ENCODE measurements at places on chromosomes 11 and 22.

- no peak for DNase-seq
Measured at GRCh38 chr11:59818572-59818971, 8.0 kb upstream of the MRPL16 start.

- no peak for DNase-seq
Measured at GRCh38 chr11:118623269-118623655, 15.8 kb downstream of the PHLDB1 start.

GRCh38 chr11:115652094-115652493 is 147.9 kb upstream of the CADM1 start:
- no peak for DNase-seq

GRCh38 chr11:100910808-100911207 is 218.8 kb downstream of the PGR start:
- no peak for DNase-seq

- no peak for DNase-seq
Measured at GRCh38 chr11:123334925-123335324, 95.1 kb upstream of the GRAMD1B start.

DNA sequence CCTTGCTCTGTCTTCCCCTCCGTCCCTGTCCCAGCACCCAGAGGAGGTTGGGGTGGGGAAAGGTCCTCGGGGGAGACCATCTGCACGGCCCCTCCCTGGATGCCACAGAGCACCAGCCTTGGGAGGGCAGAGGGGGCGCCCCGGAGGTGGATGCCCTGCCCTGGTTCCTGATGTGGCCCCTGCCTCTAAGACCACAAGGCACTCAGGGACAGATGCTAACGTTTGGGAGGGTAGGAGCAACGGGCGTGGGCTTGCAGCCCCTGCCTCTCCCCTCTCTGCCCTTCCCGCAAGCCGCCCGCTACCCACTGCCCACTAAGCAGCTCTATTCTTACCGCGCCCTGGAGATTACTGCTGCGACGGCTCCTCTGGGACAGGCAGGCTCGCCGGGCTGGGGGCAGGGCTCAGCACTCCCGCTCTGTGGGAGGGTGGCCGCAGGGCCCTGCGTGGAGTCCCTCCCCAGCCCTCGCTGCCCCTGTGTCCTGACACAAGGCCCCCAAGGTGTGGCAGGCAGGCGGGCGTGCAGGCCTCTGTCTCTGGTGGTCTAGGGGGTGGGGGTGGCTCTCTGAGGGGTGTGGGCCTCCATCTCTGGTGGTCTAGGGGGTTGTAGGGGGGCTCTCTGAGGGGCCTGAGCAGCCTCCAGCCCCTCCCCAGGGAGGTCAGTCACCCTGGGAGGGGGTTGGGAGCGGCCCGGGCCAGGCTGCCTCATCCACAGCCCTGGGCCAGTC is 14.9 kb downstream of the BRSK2 start:
- DNase-seq = no peak

DNA sequence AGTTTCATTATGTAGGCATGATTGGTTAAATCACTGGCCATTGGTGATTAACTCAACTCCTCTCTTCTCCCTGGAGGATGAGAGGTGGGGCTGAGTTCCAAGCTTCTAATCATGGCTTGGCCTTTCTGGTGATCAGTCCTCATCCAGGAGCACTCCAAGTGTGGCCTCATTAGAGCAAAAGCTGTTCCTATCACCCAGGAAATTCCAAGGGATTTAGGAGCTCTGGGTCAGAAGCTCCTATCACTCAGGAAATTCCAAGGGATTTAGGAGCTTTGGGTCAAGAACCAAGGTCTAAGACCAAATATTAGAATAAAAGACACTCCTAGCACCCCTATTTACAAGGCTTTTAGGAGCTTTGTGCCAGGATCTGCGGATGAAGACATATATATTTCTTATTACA is 168.0 kb upstream of the BDNF start:
- DNase-seq = no peak

GRCh38 chr11:93192163-93192562 is 5.6 kb downstream of the SLC36A4 start:
- DNase-seq = no peak

GRCh38 chr22:38831166-38831945 is 12.5 kb downstream of the NPTXR start:
- DNase-seq = peak; percentile 74

GRCh38 chr11:12090061-12090591 is 20.3 kb upstream of the MICAL2 start:
- no peak for DNase-seq

- no peak for DNase-seq
Measured at GRCh38 chr11:86784241-86784681, 16.1 kb upstream of the PRSS23 start.

DNA sequence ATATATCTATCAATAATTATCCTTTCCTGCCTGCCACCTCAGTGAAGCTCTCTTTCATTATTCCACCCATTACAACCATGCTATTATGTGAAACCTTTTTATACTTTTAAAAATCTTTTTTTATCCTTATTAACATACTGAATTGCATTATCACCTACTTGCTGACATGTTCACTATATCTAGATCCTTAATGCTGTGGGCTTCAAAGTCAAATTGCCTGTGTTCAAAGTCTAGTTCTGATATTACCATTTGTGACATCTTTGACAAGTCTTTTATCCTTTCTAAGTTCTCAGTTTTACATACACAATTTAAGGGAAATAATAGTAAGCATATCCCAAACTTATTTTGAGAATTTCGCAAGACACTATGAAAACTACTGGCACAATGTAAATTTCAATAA is 2239.4 kb downstream of the LRRC4C start:
- DNase-seq = no peak

GRCh38 chr22:37933711-37934376 is 19.6 kb downstream of the C22orf23 start:
- DNase-seq = peak; percentile 95

GRCh38 chr11:70142221-70142875 is 60.7 kb upstream of the FADD start:
- DNase-seq = no peak

GRCh38 chr11:85236211-85236610 is 390.9 kb downstream of the DLG2 start:
- no peak for DNase-seq

- DNase-seq = no peak
Measured at GRCh38 chr11:46445920-46446771, 54.6 kb upstream of the CHRM4 start.

- DNase-seq = peak; percentile 87
Measured at GRCh38 chr22:49930596-49931412, 12.4 kb downstream of the CRELD2 start.

GRCh38 chr22:42721045-42721434 is 370 bp upstream of the A4GALT start:
- DNase-seq = no peak

- no peak for DNase-seq
Measured at GRCh38 chr11:124586238-124586860, 16.6 kb downstream of the OR8A1 start.

GRCh38 chr11:43908191-43908590 is 27.6 kb downstream of the ALKBH3 start:
- DNase-seq = no peak

DNA sequence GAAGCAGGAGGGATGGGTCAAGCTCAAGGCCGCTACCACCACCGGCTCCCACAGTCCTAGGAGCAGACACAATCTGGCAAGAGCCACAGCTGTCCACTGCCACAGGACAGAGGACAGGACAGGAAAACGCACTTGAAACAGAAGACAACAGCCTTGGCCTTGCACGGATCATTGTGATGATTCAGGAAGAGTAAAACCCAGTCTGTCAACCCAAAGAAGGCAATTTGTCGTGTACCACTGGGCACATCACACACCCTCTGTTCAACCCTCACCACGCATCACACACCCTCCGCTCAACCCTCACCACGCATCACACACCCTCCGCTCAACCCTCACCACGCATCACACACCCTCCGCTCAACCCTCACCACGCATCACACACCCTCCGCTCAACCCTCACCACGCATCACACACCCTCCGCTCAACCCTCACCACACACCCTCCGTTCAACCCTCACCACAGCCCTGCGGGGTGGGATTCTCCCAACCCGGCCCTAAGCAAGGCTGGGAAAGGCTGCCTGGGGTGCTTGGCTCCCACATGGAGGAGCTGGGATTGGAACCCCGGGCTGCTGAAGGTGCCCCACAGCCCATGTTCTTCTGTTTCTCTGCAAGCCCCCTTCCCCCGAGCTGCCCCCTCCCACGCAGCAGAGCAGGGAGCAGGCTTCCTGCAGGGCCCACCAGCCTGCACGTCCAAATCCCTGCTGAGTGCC is 11.3 kb upstream of the CDC42BPG start:
- DNase-seq = no peak

DNA sequence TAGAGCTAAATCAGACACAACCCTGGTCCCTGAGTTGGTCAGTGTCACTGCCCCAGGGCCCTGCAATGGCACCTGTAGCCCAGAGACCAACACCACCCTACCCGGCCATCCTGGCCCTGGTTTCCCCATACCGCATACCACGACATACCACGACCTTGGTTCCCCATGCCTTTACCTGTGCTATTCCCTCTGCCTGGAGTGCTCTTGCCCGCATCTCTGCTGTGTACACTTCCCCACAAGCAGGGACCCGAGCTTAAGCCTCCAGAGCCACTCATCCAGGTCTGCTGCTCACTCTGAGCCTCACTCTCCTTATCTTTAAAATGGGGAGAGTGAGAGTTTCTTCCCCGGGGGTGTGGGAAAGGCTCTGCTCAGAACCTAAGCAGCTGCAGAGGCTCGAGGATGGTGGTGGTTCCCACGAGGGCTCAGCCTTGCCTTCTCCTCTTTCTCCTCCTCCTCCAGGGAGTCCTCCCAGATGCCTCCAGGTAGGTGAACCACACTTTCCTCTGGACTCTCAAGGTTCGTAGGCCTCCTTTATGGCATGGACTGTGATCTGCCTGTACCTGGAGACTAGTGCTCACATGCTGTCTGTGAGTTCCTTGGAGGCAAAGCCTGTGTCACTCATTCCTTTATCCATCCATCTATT is 48.1 kb downstream of the WNT7B start:
- DNase-seq = no peak

DNA sequence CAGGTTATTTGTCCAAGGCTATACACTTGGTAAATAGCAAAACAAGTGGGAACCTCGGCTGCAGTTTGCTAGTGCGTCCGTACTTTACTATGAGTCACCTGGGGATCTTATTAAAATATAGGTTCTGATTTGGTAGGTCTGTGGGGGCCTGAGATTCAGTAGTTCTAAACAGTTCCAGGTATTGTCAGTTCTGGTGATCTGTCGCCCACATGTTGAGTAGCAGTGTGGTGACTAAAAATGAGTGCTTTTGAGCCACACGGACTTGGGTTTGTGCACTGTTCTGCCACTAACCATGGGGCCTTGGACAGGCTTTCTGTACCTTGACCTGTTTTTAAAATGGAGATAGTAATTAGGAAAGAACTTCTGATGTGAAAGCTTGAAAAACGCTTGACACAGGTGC is 15.7 kb downstream of the FBXO7 start:
- DNase-seq = no peak

DNA sequence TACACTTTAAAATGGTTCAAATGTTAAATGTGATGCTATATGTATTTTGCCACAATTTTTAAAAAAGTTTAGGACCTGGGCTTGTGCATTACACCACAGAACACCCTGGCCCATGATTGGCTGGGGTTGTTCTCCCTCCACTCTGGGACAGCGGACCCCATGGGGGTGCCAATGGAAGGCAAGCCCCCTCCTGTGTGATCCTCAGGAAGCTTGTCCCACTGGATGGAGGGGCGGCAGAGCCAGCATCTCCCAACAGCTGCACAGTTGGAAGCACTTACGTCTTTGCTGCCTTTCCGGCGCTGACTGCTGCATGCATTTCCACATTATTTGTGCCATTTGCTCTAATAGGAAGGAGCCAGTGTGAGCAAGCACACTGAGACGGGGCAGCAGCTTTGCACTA is 196.5 kb downstream of the SHANK2 start:
- no peak for DNase-seq

GRCh38 chr22:29570456-29570855 is 10.5 kb downstream of the NIPSNAP1 start:
- DNase-seq = no peak

- DNase-seq = no peak
Measured at GRCh38 chr22:29288837-29289236, 17.6 kb upstream of the GAS2L1 start.

DNA sequence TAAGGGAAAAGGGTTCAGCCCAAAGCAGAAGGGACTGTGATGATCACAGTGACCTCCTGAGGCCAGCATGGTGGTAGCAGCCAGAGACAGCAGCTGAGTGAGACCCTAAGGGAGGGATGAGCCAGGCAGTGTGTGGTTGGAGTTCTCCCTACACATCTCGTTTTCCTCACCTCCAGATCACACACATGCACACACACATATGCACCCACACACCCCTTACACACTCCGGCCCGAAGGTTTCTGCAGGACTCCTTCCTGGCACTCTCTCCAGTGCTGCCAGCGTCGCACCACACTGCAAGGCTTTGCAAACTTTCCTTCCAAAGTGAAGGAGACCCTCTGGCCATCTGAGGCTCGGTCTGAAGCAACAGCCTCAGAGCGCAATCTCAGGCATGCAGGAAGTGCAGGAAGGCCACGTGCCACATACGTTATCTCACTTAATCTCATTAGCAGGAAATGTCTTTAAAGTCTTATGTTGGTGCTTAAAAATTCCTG is 26.9 kb upstream of the TP53I11 start:
- DNase-seq = no peak

DNA sequence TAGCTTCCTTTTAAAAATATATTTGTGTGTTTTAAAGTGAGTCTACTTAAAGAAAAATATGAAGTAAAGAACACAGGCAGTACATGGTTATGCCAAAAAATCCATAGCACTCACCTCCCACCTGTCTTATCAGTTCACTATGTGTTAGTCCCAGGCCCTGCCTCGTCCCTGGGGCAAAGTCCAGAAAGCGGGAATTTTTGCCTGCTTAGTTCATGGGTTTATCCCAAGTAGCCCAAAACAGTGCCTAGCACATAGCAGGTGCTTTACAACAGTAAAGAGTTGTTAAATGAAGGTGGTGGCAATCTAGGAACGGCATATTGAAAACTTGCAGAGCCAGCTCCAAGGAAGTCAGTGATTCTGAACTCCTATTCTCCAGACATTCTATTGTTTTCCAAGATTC is 154.0 kb downstream of the MN1 start:
- DNase-seq = peak; percentile 31

- no peak for DNase-seq
Measured at GRCh38 chr11:11444027-11444803, 91.2 kb upstream of the CSNK2A3 start.

- no peak for DNase-seq
Measured at GRCh38 chr11:44010789-44011251, 37.0 kb upstream of the ACCSL start.

- DNase-seq = no peak
Measured at GRCh38 chr11:114319716-114320328, 23.6 kb downstream of the NNMT start.

- DNase-seq = no peak
Measured at GRCh38 chr11:116035977-116036376, 531.8 kb upstream of the CADM1 start.

- no peak for DNase-seq
Measured at GRCh38 chr22:37126882-37127281, 17.4 kb upstream of the TMPRSS6 start.

GRCh38 chr11:122847466-122847865 is 9.2 kb downstream of the CRTAM start:
- no peak for DNase-seq

DNA sequence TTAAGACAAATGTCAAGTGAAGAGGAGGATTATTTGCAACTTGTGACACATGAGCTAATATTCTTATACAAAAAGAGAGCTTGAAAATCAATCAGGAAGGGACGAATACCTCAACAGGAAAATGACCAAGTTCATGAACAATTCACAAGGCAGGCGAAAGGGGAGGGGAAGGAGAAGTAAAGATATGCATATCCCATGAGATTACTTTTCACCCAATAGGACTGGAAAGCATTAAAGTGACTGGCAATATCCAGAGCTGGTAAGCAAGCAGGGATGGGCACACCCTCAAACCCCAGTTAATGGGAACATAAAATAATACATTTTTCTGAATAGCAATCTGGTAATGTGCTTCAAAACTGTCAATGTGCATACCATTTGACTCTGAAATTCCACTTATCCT is 129.5 kb downstream of the SLC1A2 start:
- no peak for DNase-seq
